ENCODE measurements at places on chromosomes 2 and 18.

- DNase-seq = no peak
Observed at GRCh38 chr2:168456521-168457189, 583 bp downstream of the CERS6 start.

GRCh38 chr2:39146630-39147029 lies 25.8 kb upstream of the SOS1 start:
- no peak for DNase-seq

DNA sequence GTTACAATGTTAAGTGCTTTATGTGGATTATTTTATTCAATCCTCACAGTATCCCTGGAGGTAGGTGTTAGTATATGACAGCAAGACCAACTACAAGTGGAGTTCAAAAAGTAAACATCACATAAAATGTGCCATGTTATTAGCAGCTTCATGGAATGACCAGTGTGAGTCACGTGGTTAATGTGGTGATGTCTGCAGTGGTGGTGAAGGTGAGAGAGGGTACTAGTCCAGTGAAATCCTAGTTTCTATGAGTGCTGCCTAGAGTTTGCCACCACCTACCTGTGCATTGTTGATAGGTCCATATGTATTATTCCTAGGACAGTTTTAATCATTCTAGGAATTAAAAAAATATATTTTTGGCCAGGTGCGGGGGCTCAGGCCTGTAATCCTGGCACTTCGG lies 865.2 kb upstream of the DDX18 start:
- DNase-seq = no peak

GRCh38 chr2:229775614-229776313 lies 61.4 kb upstream of the DNER start:
- DNase-seq = no peak

- DNase-seq = no peak
Observed at GRCh38 chr2:64363848-64364247, 90.1 kb upstream of the LGALSL start.

- no peak for DNase-seq
Observed at GRCh38 chr2:18600255-18600613, 10.9 kb upstream of the NT5C1B start.

- DNase-seq = no peak
Observed at GRCh38 chr2:38900726-38901125, 11.1 kb downstream of the ARHGEF33 start.

DNA sequence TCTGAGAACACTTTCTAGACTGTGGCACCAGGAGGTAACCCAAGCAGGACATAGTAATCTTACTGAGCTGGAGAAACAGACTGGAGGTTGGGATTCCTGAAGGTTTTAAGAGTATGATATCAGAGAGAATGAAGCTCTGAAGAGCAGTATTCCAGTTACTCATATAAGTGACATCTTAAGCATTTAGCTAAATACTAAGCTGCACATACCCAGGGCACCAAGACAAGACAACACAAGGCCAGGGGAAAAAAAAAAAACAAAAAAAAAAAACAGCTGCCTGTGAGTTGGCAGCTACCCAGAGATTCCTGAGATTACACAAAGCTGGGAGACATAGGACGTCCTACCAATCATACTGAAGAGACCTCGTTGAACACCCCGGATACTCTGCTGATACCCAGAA lies 175.8 kb downstream of the SRBD1 start:
- DNase-seq = no peak

GRCh38 chr2:75896779-75897366 lies 186.2 kb upstream of the GCFC2 start:
- peak; percentile 23 for DNase-seq

- DNase-seq = no peak
Observed at GRCh38 chr2:170226216-170226615, 48.3 kb downstream of the MYO3B start.

DNA sequence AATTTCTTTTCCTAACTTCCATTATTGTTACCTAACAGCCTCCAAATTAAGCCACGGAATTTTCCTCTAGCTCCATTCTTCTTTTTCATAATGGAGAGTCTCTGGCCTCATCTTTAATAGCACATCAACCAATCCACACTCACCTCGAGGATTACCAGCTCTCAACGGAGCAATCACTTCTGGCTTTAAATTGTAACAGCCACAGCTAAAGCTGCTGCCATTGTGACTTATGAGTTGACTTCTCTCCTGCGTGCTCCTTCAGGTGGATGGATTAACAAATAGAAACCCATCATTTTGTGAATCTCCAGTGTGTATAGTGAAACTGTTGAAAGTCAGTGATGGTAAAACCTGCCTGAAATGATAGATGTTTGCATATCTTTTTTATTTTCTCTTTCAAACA lies 24.9 kb upstream of the SLC5A7 start:
- no peak for DNase-seq

DNA sequence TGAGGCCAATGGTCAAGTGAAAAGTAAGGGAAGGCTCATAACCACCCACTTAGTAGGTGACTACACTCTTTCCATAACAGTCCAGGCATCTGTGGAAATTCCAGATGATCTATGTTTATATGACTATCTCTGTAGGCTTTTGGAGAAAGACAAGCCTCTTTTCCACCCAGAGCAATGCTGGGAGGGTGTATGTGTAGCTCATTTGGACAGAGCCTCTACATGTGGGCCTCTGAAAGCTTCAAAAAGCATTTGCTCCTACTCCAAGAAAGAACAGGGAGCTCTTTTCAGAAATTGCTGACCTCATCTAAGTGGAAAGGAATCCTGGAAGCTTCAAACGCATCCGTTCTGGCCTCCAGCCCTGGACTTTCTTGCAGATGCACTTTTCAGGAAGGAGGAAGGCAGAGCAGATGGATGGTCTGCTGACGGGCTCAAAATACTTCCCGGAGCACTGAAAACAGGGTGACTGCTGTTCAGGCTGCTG lies 308.7 kb downstream of the LRATD1 start:
- no peak for DNase-seq

DNA sequence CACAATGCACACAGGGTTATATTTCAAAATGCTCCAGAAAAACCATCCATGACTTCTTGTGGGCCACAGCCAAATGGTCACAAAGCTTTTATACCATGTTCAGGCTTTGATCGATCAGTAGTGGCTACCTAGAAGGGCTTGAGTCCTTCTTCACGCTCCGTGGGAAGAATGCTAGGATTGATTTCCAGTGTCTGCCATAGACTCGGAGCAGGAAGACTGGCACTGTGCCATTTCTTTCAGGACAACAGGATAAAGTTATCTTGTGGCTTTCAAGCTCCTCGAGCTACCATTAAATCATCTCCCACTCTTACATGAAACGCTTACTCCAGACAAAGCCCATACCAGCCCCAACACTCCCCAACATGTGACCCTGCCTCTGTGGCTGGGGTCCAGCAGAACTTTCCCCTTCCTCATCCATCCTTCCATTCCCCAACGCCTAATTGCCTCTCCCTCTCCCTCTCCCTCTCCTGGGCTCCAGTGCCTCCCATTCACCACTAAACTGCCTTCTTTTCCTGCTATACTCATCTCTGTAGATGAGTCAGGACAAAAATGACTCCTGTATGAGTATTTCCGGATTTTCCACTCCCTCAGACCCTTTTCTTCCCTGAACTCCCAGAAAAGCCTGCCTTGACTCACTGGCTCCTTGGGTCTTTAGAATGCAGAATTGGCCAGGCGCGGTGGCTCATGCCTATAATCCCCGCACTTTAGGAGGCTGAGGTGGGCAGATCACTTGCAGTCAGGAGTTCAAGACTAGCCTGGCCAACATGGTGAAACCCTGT lies 40.9 kb downstream of the ADD2 start:
- no peak for DNase-seq

DNA sequence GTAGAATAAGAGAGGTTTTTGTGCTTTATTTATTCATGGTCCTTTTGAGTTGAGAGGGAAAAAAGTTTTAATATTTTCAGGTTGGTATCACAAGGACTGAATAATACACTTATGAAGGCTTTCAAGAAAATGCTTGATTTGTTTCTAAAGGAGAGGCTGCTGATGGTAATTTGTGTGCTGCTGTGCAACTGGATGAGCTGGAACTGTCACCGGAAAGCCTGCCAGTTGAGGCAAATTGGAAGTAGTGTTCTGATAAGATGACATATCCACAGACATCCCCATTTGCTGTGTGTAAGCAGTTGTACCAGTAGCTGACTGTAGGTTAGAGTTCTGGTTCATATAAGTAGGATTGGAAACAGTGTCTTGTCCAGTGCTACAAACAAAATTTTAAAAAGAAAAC lies 21.6 kb upstream of the CACNB4 start:
- DNase-seq = no peak

- DNase-seq = no peak
Observed at GRCh38 chr2:206256706-206257205, 17.7 kb upstream of the ZDBF2 start.

- DNase-seq = no peak
Observed at GRCh38 chr18:32317651-32318050, 127.8 kb downstream of the MEP1B start.

GRCh38 chr2:215930505-215931253 lies 82.7 kb downstream of the MREG start:
- no peak for DNase-seq

GRCh38 chr18:61984349-61984748 lies 91.5 kb upstream of the RNF152 start:
- no peak for DNase-seq

DNA sequence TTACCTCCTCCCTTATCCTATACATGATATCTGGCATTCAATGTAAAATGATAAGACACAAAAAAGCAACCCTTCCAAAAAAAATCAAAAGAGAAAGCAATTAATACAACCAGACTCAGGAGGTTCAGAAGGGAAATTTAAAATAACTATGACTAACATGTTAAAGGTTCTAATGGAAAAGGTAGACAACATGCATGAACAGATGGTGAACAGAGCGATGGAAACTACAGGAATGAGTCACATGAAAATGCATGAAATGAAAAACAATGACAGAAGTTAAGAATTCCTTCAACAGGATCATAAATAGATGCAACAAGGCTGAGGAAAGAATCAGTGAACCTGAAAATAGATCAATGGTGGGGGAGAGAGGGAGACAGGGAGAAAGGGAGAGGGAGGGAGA lies 26.1 kb upstream of the ERCC3 start:
- no peak for DNase-seq

GRCh38 chr18:79227621-79228020 lies 158.4 kb downstream of the ATP9B start:
- DNase-seq = no peak

DNA sequence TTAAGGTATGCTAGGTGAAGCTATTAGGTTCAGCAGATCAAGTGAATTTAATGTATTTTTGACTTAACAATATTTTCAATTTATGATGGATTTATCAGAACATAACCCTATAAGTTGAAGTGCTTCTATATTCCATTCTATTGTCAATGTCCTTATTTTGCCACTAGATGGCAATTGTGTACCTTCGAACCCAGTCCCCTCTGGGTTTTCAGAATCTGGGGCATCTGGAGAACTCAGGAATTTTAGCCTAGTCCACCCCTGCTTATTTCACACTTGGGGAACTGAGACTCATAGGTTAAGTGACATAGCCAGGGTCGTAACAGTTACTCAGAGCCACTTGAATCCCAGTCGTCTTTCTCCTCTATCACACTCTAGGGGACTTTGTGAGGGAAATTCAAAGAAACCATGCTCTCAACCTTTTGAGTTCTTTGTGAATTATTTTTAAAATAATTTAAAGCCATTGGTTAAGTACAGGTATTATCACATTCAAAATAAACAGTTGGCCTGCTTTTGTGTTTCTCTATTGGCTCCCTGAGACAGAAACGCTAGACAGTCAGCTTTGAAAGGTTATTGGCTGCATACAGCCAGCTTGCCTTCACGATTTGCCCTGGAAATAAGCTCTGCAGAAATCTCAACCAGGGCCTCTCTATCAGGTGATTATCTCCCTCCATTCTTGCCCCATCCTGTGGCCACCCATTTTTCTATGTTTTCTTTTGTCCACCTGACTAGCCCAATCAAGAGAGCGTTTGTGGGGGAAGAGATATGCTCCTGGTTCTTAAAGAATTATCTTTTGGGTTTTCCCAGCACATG lies 145.0 kb downstream of the TTC27 start:
- DNase-seq = no peak
